ENCODE measurements at places on chromosomes 5 and 9. TPM values are rescaled to one million over a fixed set of nuclear protein-coding genes. Genes with fewer than 3 reads are reported as not detected.

Gene NIPAL4
- total RNA-seq: not detected

Gene SREK1
- 187 TPM for total RNA-seq

Gene CSF2
- not detected for total RNA-seq

Gene MYOT
- not detected for total RNA-seq

Gene PCDHGA2
- total RNA-seq: 11.9 TPM

Gene MARCOL
- total RNA-seq: not detected

Gene ROR2
- total RNA-seq: 0.94 TPM

Gene FAM221B
- total RNA-seq: not detected

Gene NMUR2
- not detected for total RNA-seq

Gene DNAJC25
- 5.3 TPM for total RNA-seq

Gene DMAC1
- total RNA-seq: 24.1 TPM

Gene FCN2
- not detected for total RNA-seq

Gene BARHL1
- not detected for total RNA-seq

Gene ARID3C
- 0.63 TPM for total RNA-seq

Gene DRD1
- 3.4 TPM for total RNA-seq

Gene SCGB3A2
- not detected for total RNA-seq

Gene PLPPR1
- total RNA-seq: 169 TPM

Gene FOXD4
- 0.31 TPM for total RNA-seq

Gene ECSCR
- 4.7 TPM for total RNA-seq

Gene OLFML2A
- 1.6 TPM for total RNA-seq

Gene HMCN2
- 0.31 TPM for total RNA-seq

Gene PDCD1LG2
- total RNA-seq: 0.63 TPM

Gene PPIC
- 1.3 TPM for total RNA-seq

Gene URM1
- 16.0 TPM for total RNA-seq

Gene MEGF10
- total RNA-seq: 28.2 TPM

Gene KIAA1958
- 31.6 TPM for total RNA-seq

Gene SPAG8
- total RNA-seq: 4.1 TPM

Measured in parietal lobe (tissue), 2 donors.